MV-4-11 (cell line): ENCODE measurements at places on chromosomes 4 and X.

DNA sequence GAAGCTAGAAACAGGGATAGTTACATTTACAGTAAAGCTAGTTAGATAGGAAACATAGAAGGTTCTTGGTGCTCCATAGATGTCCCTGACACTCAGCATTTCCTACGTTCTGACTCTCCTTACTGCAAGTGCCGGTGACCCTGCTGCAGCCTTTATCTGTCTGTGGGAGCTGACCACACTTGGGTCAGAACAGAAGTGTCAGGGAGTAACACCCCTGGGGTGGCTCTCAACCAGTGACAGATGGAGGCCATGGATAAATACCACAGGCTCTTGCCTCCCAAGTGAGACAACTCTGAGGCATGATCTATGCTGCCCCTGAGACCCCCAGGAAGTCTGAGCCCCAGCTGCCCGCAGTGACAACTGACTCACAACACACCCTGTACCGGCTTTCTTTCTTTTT, 69.8 kb downstream of the ANXA3 start:
- DNase-seq, result no peak

GRCh38 chr4:165516281-165516833, 137.5 kb downstream of the CPE start:
- DNase-seq, result no peak

DNA sequence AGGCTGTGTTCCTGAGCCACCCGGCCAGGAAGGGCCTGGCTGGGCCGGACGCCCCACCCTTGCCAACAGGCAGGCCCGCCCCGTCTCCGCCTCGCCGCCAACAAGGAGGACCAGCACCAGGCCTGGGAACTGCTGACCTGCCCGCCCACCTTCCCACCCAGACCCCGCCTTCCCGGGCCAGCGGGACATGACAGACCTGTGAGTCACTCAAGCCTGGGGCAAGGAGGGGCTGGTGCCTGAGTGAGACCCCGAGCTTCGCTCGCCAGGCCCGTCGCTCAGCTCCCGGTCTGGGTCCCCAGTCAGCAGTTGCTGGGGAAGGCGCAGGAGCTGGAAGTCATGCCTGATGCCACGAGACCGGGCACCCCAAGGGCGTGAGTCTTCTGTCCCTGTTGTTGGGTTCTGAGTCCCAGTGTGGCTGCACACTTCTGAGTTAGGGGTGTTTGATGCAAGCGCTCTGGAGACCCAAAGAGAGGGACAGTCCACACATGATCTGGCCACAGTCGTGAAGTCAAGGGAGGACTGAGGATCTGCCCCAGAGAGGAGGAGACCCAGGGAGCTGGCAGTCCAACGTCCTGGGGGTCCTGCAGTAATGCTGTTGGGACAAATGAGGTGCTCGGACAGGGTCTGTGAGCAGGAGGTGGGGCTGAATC, at the start of gene DNASE1L1:
Gene DNASE1L1 (minus strand): TSS at position 33 of the 650 bp plus-strand sequence. CDS start 3,686 bp downstream, outside the sequence.
- peak; percentile 78 for DNase-seq

DNA sequence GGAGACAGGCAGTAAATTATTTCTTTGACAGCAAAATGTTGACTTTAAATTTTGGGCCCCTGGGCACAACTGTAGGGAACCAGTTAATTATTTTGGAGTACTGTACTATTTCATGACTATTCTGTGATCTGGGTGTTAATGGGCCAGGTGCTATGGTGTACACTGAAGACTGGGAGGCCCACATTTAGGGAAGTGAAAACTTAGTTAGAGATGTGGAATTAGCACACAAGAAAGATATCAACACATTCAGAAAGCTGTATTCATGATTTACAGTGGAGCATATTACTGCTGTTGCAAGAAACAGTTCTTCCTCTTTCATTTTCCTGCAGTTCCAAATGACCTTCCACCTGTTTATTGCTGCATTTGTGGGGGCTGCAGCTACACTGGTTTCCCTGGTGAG, 12.4 kb downstream of the PLP1 start:
- DNase-seq, result peak; percentile 89
